Activated T-helper 2 cell treated with anti-CD3 and anti-CD28 coated beads, Interferon-gamma antibody, Interleukin-2, Interleukin-4, amounts not matched to agents 10 μg/mL and 5 μg/mL and 100 μg/mL, durations not matched to agents 14 hours and 24 hours and 36 hours (primary cell): ENCODE measurements at places on chromosomes 1 and 21. TPM values are rescaled to one million over a fixed set of nuclear protein-coding genes. Genes with fewer than 3 reads are reported as not detected.

Gene KLHDC8A
- not detected in 2 replicates for total RNA-seq

Gene RGS16
- 50.2 and 50.5 TPM in 2 replicates for total RNA-seq

Gene FAM72D
- 6.7 and 7.9 TPM in 2 replicates for total RNA-seq

Gene ZFP69B
- 4.7 and 5.4 TPM in 2 replicates for total RNA-seq

Gene RUNX1
- total RNA-seq: 120 and 121 TPM in 2 replicates

Gene LRRC71
- total RNA-seq: not detected in 2 replicates

Gene SLC44A3
- total RNA-seq: not detected in 2 replicates

Gene TRAF3IP3
- 386 and 390 TPM in 2 replicates for total RNA-seq

Gene DDR2
- total RNA-seq: 0.80 and 1.1 TPM in 2 replicates

Gene CGN
- total RNA-seq: 0.34 and 0.50 TPM in 2 replicates

Gene SLC30A1
- total RNA-seq: 7.9 and 8.0 TPM in 2 replicates

Gene RABGGTB
- 219 and 230 TPM in 2 replicates for total RNA-seq

Gene DNASE2B
- not detected in 2 replicates for total RNA-seq

Gene KRTAP13-4
- not detected in 2 replicates for total RNA-seq

Gene RAB3GAP2
- total RNA-seq: 52.8 and 60.7 TPM in 2 replicates

Gene CFHR4
- total RNA-seq: not detected in 2 replicates

- no peak for DNase-seq
- H3K27me3 ChIP-seq: peaks cover 38% of the 10 kb centered on the region
- H3K4me3 ChIP-seq: no peak overlapping the region
- no peaks in the 10 kb centered on the region for H3K36me3 ChIP-seq
- H3K27ac ChIP-seq: no peak overlapping the region
Measured at GRCh38 chr1:206863266-206863665, 2.2 kb upstream of the IL20 start.

DNA sequence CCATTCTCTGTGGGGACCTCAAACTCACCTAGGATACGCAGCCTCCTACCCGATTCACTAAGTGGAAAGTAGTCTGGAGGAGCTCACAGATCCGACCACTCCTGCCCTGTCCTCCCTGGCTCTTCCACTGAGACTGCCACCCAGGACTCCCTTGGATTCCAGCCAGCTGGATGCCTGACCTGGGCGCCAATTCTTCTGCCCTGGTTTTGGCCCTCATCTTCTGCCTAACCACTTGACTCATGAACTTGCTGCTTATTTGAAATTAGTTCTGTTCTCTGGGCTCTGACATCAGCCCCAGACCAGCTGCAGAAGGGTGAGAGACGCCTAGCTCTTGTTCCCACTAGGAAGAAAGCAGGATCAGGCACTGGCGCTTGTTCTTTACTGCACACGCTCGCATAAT is 48.9 kb downstream of the SLC35D1 start:
- H3K36me3 ChIP-seq: peaks cover 49% of the 10 kb centered on the region
- H3K27me3 ChIP-seq: no peaks in the 10 kb centered on the region
- no peak overlapping the region for H3K27ac ChIP-seq
- DNase-seq: no peak
- H3K4me1 ChIP-seq: no peaks in the 10 kb centered on the region
- H3K4me3 ChIP-seq: no peak overlapping the region

- H3K4me3 ChIP-seq: no peak overlapping the region
- H3K27ac ChIP-seq: no peak overlapping the region
- H3K36me3 ChIP-seq: no peaks in the 10 kb centered on the region
- DNase-seq: no peak
- H3K27me3 ChIP-seq: no peaks in the 10 kb centered on the region
- H3K4me1 ChIP-seq: no peaks in the 10 kb centered on the region
Measured at GRCh38 chr1:188155261-188155660, 1326.5 kb downstream of the PLA2G4A start.

GRCh38 chr1:92306020-92306419 is 7.2 kb downstream of the RPAP2 start:
- no peak for DNase-seq
- H3K27ac ChIP-seq: peak overlapping the region; percentile 3
- peaks cover 17% of the 10 kb centered on the region for H3K4me1 ChIP-seq

DNA sequence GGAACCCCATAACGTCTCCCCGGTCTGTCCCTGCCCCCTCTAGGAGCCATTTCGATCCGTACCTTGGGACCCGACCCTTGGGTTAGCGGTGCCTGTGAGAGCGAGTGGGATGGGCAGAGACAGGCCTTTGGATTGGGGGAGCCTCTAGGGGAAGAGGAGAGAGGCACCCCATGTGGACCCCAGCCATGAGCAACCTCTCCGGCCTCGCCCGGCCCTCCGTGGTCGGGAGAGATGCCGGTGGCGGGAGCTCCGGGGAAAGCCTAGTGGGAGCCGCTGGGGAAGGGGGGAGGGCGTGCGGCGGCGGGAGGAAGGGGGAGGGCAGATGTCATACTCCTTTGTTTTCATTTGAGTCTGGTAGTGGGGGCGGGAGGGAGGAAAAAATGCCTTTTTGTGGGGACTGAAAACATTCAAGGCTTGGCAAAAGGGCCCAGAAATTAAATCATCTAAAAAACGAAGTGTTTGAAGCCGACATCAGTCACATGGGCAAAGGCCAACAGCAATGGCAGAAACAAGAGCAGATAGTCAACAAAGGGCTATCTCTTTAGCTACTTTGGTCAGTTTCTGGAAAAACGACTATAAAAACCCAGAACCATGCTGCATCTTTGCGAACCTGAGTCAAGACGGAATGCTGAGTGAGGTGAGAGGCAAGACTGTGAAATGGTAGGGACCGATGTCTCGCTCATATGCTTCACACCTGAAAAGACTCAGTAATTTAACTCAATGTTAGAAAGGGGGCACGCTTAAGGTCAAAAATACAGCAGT is 758 bp downstream of the PTBP2 start:
- H3K4me1 ChIP-seq: peaks cover 26% of the 10 kb centered on the region
- H3K27me3 ChIP-seq: peaks cover 5% of the 10 kb centered on the region
- DNase-seq: no peak
- H3K36me3 ChIP-seq: peaks cover 28% of the 10 kb centered on the region
- peak overlapping the region; percentile 95 for H3K27ac ChIP-seq

DNA sequence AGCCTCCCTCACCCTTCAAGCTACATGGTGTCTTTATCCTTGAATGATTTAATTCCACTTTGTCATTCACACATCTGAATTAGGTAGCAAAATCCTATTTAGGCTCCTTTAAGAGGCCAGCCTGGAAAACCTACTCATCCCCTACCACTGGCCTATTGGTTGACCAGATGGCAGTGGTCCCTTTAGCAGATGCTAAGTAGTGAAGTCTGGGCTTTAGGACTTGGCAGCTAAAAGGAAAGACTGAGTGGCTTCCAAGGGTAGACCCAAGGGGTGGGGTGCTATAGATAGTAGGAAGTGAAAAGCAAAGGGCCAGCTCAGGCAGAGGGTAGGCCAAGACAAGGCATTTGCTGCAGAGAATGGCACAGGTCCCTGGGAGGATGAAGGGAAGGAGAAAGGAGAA is 46.6 kb downstream of the KCNJ6 start:
- DNase-seq: no peak
- no peaks in the 10 kb centered on the region for H3K36me3 ChIP-seq
- H3K4me3 ChIP-seq: no peak overlapping the region
- no peaks in the 10 kb centered on the region for H3K4me1 ChIP-seq

DNA sequence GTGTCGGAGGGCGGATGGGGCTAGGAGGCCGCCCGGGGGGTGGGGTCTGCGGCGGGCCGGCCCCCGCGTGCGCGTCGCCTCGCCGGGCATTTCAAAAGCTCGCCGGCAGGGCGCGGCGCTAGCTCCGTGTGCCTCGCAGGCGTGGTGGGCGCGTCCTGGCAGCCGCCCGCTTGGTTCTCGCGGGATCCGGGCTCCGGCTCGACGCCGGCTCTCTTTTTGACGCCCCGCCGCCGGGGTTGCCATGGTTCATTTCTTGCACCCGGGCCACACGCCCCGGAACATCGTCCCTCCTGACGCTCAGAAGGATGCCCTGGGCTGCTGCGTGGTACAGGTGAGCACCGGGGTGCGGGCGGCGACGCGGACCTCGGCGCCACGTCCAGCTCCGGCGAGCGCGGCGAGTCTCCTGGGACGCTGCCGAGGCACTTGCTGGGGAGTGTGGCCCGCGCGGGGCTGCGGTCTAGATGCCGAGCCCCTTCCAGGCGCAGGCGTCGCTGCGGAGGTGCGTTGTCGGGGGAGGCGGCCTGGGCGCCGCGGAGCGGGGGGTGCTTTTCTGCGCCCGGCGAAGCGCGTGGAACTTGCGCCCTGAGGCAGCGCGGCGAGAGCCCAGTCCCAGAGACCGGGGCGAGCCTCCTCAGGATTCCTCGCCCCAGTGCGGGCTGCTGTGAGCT is at the start of gene ZYG11A:
Gene ZYG11A, plus strand, starts transcription at position 118 of the 668 bp plus-strand sequence. Its CDS starts 124 bp downstream, at position 242.
- no peaks in the 10 kb centered on the region for H3K36me3 ChIP-seq
- peaks cover 2% of the 10 kb centered on the region for H3K4me1 ChIP-seq
- H3K27ac ChIP-seq: no peak within 1 kb of the TSS
- H3K4me3 ChIP-seq: peak within 1 kb of the TSS; percentile 65
- DNase-seq: peak; percentile 78

DNA sequence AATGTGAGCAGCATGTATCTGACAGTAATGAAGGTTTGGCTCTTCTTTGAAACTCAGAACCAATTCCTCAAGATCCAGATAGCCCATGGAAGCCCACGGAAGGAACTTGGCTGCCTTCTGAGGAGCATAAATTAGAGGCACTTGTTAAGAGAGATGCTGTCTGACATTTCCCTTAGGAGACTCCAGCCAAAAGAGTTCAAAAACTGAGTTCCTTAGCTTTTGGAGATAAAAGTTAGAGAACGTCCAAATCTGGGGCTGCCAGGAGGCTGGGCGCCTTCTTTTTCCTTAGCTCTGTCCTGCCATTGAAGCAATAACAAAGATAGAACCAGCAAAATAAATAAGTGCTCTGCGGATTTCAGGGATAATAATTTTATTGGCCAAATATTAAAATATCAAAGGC is 439.6 kb upstream of the USP24 start:
- no peak overlapping the region for H3K4me3 ChIP-seq
- H3K27me3 ChIP-seq: no peaks in the 10 kb centered on the region
- no peak for DNase-seq
- no peaks in the 10 kb centered on the region for H3K36me3 ChIP-seq
- no peaks in the 10 kb centered on the region for H3K4me1 ChIP-seq

DNA sequence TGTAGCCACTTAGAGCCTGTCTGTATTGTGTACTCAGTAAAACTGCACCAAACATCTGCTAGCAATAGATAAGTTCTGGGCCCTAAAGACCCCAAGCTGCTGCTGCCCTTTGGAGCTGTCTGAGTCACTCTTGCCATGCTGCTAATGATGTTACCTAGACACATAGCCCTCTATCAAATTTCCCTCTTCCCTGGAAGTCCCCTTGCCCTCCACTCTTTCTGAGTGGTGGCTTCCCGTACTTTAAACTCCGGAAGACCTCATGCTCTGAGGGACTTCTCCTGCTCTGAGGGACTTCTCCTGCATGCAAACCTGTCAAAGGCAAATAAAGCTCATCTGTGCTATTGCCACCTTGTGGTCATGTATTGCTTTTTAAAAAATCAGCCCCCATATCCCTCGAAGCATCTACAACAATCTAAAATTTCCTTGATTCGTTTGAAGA is 34.0 kb downstream of the FH start:
- H3K36me3 ChIP-seq: no peaks in the 10 kb centered on the region
- no peaks in the 10 kb centered on the region for H3K4me1 ChIP-seq
- no peaks in the 10 kb centered on the region for H3K27me3 ChIP-seq

- H3K4me3 ChIP-seq: no peak overlapping the region
- peaks cover 60% of the 10 kb centered on the region for H3K4me1 ChIP-seq
- H3K27ac ChIP-seq: peak overlapping the region; percentile 73
- peaks cover 15% of the 10 kb centered on the region for H3K36me3 ChIP-seq
Measured at GRCh38 chr1:101122452-101123166, 97.0 kb upstream of the DPH5 start.

- H3K4me3 ChIP-seq: no peak overlapping the region
- peaks cover 2% of the 10 kb centered on the region for H3K27me3 ChIP-seq
- DNase-seq: no peak
- H3K36me3 ChIP-seq: no peaks in the 10 kb centered on the region
- H3K4me1 ChIP-seq: no peaks in the 10 kb centered on the region
Measured at GRCh38 chr1:233496993-233497392, 116.9 kb upstream of the KCNK1 start.

- H3K36me3 ChIP-seq: peaks cover 48% of the 10 kb centered on the region
- no peak for DNase-seq
- H3K4me1 ChIP-seq: peaks cover 8% of the 10 kb centered on the region
- no peaks in the 10 kb centered on the region for H3K27me3 ChIP-seq
- no peak overlapping the region for H3K4me3 ChIP-seq
Measured at GRCh38 chr1:12285496-12286143, 55.8 kb downstream of the VPS13D start.

DNA sequence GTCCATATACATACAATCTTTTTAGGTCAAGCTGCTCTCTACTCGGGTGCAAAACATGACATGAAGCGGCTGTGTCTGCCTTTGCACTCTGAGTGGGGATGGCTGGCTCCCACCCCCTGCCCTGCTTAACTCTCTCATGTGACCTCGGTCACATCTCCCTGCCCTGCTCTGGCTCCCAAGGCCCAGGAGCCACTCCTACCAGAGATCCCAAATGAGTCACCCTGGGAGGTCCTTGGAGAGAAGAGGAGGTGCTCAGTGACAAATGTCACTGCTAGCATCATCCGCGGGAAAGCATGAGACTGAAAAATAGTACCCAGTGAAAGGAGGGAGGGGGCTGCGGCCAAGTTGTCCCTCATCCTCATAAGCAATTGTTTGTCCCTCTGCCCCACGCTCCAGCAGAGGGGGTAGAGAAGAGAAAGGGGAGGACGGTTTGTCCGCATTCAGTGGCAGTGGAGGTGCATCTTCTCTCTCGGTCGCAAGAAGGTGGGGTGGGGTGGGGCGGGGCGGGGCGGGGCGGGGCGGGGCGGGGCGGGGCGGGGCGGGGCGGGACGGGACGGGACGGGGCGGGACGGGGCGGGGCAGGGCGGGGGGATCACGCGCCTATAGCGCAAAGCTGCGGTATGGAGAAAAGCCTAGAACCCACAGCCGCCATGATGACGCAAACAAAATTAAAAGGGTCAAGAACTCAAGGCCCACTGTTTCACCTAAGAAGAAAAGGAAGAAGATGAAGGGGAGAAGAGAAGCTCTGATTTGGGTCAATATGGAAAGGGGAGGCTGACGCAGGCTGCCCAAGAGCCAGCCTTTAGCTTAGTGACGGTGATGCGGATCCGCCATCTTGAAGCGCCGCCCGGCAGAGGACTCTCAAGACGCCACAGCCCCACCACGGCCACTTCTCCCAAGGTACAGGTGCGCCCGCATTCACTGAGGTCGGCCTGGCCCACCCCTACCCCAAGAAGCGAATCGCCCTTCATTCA is 66.2 kb downstream of the CD46 start:
- H3K36me3 ChIP-seq: peaks cover 56% of the 10 kb centered on the region
- H3K4me1 ChIP-seq: peaks cover 43% of the 10 kb centered on the region
- H3K27me3 ChIP-seq: no peaks in the 10 kb centered on the region
- H3K27ac ChIP-seq: no peak overlapping the region
- no peak overlapping the region for H3K4me3 ChIP-seq
- no peak for DNase-seq

GRCh38 chr1:160080381-160081100 is 797 bp upstream of the KCNJ9 start:
- DNase-seq: no peak
- H3K4me3 ChIP-seq: no peak overlapping the region
- no peak overlapping the region for H3K27ac ChIP-seq
- peaks cover 47% of the 10 kb centered on the region for H3K27me3 ChIP-seq
- H3K36me3 ChIP-seq: no peaks in the 10 kb centered on the region

GRCh38 chr1:202575918-202576653 is 134.2 kb downstream of the SYT2 start:
- no peak for DNase-seq
- no peak overlapping the region for H3K4me3 ChIP-seq
- H3K27ac ChIP-seq: no peak overlapping the region
- no peaks in the 10 kb centered on the region for H3K36me3 ChIP-seq
- peaks cover 2% of the 10 kb centered on the region for H3K4me1 ChIP-seq
- no peaks in the 10 kb centered on the region for H3K27me3 ChIP-seq
